ENCODE measurements at places on chromosomes 2 and 18.

GRCh38 chr18:47737956-47738355 is 192.5 kb downstream of the SMAD2 start:
- DNase-seq = no peak

- no peak for DNase-seq
Measured at GRCh38 chr2:109332880-109333279, 203.9 kb downstream of the SH3RF3 start.

- DNase-seq = no peak
Measured at GRCh38 chr2:35204323-35204722, 1151.3 kb upstream of the CRIM1 start.

DNA sequence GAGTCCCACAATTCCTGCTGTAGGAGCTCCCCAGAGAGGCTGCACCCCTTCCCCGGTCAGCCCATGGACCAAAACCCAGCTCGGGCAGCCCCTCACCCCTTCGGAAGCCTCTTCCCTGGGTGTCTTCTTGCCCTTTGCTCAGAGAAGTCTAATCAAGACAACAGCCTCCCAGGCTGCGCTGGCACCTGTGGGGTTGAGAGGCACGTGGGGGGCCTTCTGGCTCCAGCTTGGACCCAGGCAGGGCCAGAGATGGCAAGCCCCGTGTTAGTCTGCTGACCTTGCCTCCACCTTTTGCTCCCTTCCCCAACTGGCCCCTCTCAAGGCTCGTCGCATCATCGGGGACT is 10.4 kb downstream of the SLC4A3 start:
- DNase-seq = no peak

DNA sequence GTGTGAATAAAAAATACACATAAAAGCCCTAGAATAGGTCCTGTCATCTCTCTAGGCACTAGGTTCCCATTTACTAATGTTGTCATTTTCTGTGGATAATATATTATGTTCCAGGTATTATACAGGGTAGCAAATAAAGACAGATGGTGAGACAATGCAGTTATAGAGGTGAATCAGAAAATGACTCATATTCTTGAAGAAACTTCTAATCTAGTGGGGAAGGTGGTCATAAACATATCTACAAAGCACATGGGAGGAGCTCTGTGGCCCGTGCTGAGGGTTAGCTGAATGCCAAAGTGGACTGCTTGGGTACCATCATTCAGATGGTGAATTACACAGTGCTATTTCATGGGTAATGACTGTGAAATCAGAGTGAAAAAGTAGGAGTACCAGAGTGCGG is 700.9 kb downstream of the ERBB4 start:
- no peak for DNase-seq

GRCh38 chr18:48418539-48419276 is 9.5 kb upstream of the ZBTB7C start:
- no peak for DNase-seq

DNA sequence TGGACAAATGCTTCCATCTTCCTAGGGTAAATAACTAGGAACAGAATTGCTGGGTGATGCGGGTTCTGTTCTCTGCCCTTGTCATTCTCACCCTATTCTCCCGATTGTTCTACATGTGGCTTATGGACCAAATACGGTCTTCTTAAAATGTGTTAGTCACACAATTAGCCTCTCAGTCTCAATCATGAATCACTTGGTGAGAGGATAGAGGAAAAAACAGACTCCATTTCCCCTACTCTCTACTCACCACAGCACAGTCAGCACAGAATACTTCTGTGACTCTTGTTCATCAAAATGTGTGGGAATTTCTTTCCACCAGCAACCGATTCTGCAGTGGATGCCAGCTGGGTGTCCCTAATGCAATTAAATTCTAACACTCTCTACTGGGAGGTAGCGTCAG is 125.2 kb downstream of the SH3BP4 start:
- no peak for DNase-seq

- DNase-seq = peak; percentile 94
Measured at GRCh38 chr2:238684362-238685326, 163.2 kb upstream of the TWIST2 start.

DNA sequence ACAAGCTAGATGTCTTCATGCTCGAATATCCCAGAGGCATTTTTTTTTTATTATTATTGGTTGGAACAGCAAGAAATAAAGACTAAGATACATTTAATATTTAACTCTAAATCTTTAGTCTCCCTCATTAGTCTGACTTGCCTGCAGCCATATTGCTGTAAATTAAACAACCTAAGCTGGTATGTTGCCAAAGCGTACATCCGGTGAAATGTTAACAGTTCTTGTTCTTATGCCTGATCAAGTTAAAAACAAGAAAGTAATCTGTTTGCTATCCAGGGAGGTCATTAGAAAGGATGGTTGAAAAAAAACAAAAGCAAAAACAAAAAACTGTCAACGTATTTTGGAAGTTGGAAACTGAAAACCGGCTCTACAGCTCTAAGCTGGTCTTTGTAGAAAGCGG is 125.9 kb upstream of the NABP1 start:
- DNase-seq = no peak

- DNase-seq = no peak
Measured at GRCh38 chr2:1595274-1595673, 149.0 kb downstream of the PXDN start.

DNA sequence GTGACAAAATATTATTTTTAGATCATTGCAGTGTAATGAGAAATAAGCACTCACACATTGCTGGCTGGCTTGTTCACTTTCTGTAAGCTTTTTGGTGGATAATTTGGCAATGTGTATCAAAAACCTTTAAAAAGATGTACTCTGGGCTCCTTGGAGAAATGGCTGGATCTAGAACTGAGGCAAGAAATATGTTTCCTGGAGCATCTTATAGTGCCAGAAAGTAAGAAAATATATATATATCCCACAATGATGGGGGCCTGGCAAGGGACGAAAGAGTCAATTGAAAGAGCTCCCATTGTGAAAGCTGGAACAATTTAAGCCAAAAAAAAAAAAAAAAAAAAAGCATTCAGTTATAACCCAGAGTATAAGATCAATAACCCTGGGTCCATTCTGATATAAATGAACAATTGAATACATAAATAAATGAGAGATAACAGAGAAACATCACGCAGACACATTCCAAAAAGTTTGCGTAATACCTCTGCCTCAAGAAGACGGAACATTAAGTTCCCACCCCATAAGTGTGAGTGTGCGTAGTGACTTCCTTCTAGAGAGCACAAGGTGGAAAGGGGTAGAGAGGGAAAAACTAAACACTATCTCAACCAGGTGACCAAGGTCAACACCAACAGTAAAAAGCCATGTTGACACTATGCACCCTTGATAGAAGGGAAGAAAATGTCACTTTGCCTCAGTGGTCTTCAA is 77.5 kb downstream of the BIN1 start:
- no peak for DNase-seq

DNA sequence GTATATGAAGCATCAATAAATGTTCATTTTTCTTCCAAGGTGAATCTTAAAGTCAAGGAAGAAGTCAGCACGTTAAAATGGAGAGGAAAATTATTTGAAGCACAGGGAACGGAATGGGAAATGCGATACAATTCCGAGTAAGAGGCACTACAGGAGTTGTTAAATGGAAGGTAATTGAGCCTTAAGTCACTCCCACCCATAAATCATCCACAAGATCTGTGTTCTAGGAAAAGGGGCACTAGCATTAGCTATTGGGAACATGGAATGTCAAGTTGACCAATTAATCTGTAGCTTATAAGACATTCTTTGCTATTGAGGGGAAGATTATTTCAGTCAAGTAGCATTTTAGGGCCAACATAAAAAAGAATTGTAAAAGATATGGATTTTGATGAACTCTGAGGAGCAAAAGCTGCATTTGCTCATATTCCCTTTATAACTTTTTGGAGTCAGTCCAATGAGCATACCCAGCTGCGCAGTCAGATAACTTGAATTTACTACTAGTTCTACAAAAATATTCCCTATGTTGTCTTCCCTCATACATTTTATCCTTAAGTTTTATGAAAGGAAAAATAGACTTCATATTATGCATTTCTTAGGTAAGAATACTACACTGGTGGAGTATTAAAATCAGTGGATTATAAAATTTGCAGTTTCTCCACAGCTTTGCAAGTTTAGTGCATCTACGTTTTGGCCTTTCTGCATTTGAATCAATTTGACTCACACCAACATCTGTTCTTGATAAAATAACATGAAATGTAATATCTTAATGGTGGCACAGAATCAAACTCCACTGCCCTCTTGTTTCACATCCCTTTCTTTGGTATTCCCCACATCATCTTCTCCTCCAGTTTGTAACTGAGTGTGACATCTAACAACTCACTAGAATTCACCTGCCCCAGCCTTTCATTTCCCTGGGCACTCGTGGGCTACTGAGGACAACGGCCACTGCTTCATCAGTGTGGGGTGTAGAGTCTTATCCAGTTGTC is 95.6 kb downstream of the SP3 start:
- DNase-seq = no peak

GRCh38 chr2:105820691-105821090 is 76.0 kb downstream of the NCK2 start:
- DNase-seq = no peak

- no peak for DNase-seq
Measured at GRCh38 chr2:105809097-105809473, 64.4 kb downstream of the NCK2 start.

- DNase-seq = no peak
Measured at GRCh38 chr2:385061-385460, 97.2 kb upstream of the ALKAL2 start.

- no peak for DNase-seq
Measured at GRCh38 chr18:7601246-7601615, 34.1 kb downstream of the PTPRM start.

Measured in PC-9 (cell line).